ENCODE measurements at places on chromosomes 5 and 9.

- peak; percentile 59 for DNase-seq
Measured at GRCh38 chr9:130682421-130683121, 11.0 kb upstream of the EXOSC2 start.

- DNase-seq: peak; percentile 56
Measured at GRCh38 chr9:4762108-4762885, 21.3 kb upstream of the AK3 start.

DNA sequence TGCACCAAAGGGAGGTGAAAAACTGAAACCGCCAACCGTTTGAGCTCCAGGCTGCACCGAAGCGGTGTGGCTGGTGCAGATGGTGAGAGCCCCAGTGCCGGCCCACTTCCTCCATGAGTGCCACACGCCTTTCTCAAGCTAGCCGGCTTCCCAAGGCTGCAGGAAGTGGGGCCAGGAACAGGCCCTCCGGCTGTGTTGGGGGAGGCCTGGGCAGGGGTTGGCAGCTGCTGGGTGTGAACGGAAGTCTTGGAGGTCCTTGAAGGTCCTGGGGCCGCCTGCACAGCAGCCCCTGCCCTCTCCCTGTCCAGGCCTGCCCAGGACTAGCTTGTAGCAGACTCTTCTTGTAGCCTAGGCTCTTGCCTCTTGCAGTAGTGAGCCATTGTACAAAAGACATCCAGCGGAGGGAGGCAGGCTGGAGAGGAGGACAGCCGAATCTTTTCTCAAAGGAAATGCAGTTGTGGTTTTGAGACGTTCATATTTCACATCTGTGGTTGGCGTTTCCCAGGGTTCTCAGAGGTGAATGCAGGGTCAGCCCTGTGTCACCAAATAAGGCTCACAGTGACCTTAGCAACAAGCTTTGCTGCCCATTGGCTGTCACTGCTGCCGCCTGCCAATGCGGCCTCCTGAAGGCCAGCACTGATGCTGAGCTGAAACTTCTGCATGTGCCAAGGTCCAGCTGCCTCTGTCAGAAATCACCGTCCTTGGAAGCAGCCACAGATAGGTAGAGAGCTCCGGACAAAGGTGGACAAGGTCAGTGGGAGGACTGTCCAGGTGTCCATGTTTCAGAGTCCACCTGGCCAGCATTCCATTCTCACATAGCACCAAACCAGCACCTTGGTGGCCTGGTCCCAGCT, 23.9 kb downstream of the IRF1 start:
- no peak for DNase-seq

GRCh38 chr9:29144476-29144875, 1571.2 kb upstream of the C9orf72 start:
- no peak for DNase-seq

GRCh38 chr5:61330341-61330844, 1.7 kb upstream of the ZSWIM6 start:
- no peak for DNase-seq

DNA sequence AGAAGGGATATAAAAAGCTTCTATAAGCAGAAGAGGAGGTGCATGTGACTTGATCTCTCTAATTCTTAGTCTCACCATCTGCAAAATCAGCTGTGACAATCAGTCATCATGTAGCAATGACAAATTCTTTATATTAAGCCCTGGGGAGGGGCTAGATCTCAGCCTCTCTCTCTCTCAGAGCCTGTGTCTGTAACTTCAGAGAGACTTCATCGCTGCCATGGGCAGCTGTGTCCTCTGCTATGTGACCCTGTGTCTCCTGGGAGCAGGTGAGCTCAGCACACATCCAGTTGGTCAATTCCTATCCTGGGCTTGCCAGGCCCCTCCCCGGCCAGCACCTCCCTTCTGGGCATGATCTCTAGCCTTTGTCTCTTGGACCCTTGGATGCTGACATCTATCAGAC, 109.6 kb downstream of the ANKRD18B start:
- DNase-seq: no peak

- DNase-seq: no peak
Measured at GRCh38 chr5:66074901-66075300, 69.2 kb upstream of the SREK1 start.

GRCh38 chr5:154273028-154273617, 82.6 kb downstream of the GALNT10 start:
- DNase-seq: no peak

DNA sequence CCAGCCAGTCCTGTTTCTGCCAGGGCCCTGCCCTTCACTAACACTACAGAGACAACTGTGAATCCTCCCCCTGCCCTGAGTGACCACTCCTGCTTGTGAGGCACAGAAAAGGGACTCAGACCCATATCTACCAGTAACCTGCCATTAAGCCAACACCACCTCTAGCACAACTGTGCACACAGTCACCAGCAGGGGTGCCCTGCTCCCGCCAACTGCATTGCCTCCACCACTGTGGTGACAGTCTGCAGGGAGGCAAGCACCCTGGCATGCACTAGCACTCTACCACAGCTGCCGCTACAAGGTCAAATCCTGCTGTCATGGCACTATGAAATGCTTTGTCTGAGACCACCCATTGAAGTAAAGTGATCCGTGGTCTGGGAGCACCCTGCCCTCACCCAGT, 1028.5 kb upstream of the CDH9 start:
- no peak for DNase-seq

GRCh38 chr5:133511653-133512235, 100.6 kb downstream of the FSTL4 start:
- no peak for DNase-seq

GRCh38 chr9:93648836-93649235, 72.5 kb downstream of the PHF2 start:
- DNase-seq: no peak

GRCh38 chr5:73605223-73606087, 20.5 kb upstream of the ARHGEF28 start:
- no peak for DNase-seq

All from amniotic stem cell (primary cell).